ENCODE measurements at places on chromosomes 6 and 20. TPM values are rescaled to one million over a fixed set of nuclear protein-coding genes. Genes with fewer than 3 reads are reported as not detected.
A peak's percentile ranks its signal among the peaks of the same experiment; 100 is the strongest.

Gene LY6G6D
- not detected for total RNA-seq

DNA sequence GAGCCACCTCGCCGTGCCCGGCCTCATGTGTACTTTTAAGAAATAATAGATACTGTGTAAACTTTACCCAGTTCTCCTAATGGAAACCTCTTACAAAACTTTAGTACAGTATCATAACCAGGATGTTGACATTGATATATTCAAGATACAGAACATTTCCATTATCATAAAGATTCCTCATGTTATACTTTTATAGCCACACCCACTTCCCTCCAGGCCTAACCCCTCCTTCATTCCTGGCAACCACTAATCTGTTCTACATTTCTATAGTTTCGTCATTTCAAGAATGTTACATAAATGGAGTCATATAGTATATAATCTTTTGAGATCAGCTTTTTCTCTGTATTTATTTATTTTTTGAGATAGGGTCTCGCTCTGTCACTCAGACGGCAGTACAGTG is 52.6 kb upstream of the SALL4 start:
- no peak for DNase-seq

Gene AGER
- total RNA-seq = 4.1 TPM

DNA sequence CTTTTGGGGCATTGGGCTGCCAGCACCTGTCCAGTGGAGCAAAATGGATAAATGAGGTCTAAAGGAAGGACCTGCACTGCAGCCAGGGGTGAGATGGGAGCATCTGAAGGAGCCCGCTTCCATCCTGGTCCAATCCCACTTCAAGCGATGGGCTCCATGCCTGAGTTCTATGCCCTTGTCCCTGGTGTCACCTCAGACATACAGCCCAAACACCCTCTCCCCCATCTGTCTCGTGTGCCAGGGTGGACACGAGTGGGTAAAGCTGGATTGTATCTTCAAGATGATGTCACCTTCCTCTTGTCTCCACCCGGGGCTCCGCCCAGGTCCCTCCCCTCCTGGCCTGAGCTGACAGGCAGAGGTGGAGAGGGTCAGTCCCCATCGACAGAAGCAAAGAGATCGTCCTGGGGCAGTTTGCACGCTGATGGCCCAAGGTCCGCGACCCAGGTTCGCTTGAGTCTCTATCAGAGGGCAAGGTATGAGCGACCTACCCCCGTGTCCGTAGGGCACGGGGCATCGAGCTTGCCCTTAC is 544 bp downstream of the SMIM29 start:
- DNase-seq = peak; percentile 77

- DNase-seq = peak; percentile 22
Measured at GRCh38 chr20:35871259-35871771, 83.0 kb downstream of the SCAND1 start.

Gene ECT2L
- not detected for total RNA-seq

GRCh38 chr6:87561017-87561416 is 28.8 kb downstream of the RARS2 start:
- no peak for DNase-seq

- DNase-seq = peak; percentile 42
Measured at GRCh38 chr6:52233975-52234823, 10.1 kb downstream of the IL17F start.

GRCh38 chr20:20993372-20993771 is 112.8 kb downstream of the LINC00237 start:
- no peak for DNase-seq

Gene LY6G5C
- 1.9 TPM for total RNA-seq
